Effector memory CD8-positive, alpha-beta T cell (primary cell): ENCODE measurements at places on chromosomes 2 and 18.

DNA sequence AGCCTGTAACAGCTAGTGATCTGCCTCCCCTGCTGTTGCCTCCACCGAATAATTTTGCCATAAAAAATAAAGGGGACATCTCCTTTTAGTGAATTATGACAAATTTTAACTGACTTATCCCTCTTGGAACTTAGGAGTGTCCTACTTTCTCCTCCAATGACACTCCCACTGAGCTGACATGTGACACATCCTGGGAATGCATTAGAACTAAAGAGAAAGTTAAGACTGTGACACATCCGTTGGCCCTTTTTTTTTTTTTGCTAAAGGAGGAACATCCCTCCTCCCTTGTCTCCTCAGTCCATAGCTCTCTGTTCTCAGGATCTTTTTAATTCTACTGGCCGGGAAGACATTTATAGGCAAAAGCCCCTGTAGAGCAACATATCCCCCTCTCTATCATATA is 268.2 kb downstream of the NRXN1 start:
- no peak for DNase-seq

GRCh38 chr2:160175169-160176134 is 24.6 kb downstream of the ITGB6 start:
- no peak for DNase-seq

DNA sequence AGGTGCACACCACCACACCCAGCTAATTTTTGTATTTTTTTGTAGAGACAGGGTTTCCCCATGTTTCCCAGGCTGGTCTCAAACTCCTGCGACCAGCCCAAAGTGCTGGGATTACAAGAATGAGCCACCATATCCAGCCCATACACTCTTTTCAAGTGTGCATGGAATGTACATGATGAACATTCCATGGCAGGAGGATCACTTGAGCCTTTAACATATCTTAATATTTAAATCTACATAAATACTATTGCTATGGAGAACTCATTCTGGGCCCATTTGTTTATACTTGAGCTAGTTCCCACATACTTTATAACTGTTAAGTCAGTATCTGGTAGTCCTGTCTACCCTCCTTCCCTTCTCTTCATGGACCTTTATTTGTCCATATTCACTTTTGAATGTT is 48.4 kb downstream of the RPE start:
- no peak for DNase-seq

- DNase-seq = no peak
Measured at GRCh38 chr2:216465579-216466195, 33.0 kb upstream of the RPL37A start.

GRCh38 chr18:44051026-44051425 is 629.7 kb upstream of the SETBP1 start:
- no peak for DNase-seq

- no peak for DNase-seq
Measured at GRCh38 chr2:95061119-95061512, 35.6 kb downstream of the MAL start.

DNA sequence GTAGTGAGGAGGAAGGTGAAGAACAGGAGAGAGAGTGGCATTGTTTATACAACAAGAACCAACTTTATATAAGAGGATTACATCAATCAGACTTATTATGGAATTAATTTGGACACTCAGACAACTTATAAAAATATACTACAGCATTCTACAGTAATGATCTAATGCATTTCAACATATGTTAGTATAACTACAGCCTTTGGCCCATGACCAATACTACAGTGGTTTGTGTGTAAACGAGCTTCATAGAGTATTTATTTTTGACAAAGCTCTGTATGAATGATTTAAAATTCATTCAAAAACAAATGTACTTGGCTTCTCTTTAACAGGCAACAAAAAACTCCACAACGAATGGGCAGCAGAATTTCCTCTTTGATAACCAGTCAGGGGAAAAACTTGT is 72.8 kb downstream of the ZNF521 start:
- DNase-seq = no peak
